Stimulated activated CD8-positive, alpha-beta memory T cell treated with anti-CD3 and anti-CD28 coated beads, Interleukin-7, amount 100 ng/mL, for 1 hour (primary cell): ENCODE measurements at places on chromosomes 6 and 20.

DNA sequence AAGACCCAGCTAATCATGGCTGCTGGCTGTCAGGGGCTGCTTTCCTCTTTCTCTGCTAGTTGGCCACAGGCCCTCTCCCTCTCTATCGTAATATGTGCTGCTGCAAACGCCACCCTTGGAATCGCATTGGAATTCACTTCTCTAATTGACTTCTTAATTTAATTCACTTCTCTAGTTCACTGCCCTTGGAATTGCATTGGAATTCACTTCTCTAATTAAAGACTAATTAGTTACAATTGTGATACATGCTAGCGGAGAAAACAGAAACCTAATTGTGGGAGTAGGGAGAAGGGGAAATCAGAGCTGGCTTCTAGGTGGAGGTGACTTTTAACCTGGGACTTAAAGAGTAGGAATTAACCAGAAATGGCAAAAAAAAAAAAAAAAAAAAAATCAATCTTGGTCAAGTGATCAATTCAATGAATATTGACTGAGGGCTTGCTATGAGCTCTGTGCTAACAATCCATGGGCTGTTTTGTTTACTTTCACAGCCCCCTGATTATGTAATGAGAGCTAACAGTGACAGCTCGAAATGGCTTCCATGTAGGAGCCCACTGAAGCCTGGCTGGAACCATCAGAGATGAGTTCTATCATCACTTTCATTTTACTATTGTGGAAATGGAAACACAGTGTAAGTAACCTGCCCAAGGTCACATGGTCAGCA lies 11.3 kb downstream of the ZFP64 start:
- DNase-seq, result no peak

DNA sequence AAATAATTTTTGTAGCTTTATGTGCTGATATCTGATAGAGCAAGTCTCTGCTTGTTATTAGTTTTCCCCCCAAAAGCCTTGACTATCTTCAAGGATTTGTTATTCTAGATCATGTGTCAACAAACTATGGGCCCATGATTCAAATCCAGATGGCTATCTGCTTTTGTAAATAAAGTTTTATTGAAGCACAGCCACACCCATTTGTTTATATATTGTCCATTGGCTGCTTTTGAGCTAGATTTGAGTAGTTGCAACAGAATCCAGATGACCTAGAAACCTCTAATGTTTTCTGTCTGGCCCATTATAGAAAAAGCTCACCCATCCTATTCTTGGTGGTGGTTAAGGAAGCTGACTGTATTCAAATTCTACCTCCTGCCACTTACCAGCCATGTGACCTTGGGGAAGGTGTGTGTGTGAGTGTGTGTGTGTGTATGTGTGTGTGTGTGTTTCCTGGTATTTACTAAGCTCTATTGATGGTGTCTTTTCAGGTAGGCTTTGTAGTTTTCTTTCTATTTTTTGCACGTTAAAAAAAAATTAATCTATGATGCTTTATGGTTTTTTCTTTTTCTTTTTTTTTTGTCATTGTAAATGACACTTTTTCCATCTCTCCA lies 1.3 kb upstream of the GTSF1L start:
- no peak for DNase-seq

DNA sequence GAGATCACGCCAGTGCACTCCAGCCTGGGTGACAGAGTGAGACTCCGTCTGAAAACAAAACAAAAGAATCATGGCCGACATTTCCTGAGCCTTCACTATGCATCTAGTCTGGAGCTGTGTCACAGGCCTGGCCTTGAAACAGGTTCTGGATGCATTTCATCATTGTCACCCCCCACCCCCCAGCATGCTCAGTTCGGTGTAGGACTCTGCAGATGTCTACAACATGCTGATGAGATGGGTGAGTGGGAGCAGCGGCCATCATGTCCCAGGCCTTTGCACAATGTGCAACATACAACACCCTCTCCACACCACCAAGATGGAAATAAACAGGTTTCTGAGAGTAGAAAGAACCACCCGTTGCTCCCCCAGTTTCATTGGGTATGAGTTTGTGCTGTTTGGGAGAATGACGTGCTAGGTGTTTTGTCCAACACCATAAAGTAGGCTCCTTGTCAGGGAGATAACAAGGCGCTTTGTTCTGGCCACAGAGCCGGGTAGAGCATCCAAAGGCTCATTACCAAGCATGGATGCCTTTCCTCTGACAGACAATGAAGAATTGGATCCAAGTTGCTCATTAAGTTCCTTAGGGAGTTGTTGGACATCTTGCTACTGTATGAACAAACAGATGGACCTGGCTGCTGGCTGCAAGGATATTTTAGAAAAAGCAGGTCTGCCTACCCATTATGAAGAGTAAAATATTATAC lies 22.1 kb downstream of the SNHG17 start:
- DNase-seq, result no peak

- DNase-seq, result no peak
Observed at GRCh38 chr20:36066777-36067176, 87.8 kb upstream of the EPB41L1 start.

DNA sequence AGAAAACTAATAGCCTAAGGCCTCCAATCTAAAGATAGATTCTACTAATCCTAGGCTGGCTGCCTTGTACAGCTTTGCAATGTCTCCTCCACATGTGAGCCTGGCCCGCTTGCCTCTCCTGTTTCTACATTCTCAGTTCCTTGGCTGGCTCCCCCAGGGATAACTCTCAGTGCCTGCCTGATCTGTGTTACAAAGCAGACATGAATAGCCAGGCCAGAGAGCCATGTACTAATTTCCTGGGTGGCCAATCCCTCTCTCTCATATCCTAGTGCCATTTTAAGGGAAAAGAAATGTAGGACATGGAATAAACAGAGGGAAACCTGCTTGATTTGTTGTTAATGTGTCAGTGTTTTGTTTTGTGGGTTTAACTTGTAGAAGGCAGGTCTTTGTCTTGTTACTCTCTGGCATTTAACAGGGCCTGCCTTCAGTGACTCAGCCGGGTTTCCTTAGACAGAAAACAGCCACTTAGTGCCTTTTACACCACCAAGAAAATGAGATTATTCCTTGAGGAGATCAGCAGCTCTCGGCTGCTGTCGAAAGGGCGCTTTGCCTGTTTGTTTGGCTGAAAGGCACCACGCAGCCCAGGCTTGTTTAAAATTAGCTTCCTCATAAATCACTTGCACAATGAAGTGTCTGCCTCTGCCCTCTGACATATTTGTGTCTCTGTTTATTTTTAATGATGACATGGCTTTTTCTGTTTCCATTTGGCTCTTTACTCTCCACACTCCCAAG lies 702.7 kb downstream of the MAFB start:
- no peak for DNase-seq

GRCh38 chr6:90098001-90098531 lies 198.6 kb downstream of the BACH2 start:
- DNase-seq, result no peak

DNA sequence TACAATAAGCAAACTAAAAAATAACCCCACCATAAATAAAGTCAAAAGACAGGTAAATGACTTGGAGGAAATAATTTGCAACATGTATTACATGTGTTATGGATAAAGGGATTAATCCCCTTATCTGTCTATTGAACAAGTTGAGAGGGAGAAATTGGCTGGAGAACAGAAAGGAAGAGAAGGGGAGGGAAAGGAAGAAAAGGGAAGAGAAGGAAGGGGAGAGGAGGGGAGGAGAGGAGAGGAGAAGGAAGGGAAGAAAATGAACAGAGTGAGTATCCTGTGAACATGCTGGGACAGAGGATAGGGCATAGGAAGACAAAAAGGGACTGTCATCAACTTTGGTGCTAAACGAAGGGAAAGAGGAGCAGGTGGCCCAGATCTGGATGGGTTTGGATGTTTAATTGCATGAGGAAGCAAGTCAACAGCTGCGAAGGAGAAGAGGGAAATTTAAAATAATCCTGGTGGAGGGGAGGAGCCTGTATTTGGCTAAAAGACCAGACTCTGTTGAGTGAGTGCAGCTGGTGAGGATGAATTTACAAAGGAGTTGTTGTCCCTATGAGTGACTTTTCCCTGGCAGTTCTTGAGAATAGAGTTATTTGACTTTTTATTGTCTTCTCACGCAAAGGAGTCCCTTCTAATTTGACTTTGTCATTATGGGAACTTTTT lies 14.2 kb upstream of the SHLD1 start:
- DNase-seq, result no peak

GRCh38 chr20:51562332-51563173 lies 20.0 kb upstream of the NFATC2 start:
- DNase-seq, result no peak

DNA sequence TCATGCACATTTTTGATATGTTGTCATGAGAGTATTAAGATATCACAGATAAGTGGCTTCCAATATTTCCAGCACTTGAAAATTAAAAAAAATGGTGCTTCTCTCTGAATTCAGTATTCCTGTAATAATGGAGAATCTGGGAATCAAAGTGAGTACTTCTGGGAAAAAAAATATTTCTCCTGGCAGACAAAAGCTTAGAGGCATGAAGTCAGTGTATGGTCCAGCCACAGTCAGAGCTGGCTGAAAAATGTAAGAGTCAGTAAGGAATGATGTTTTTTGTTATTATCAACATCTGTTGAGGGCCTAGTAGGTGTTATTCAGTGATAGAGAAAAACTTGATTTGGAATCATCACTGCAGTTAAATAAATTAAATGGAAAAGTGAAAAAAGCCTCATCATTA lies 3.2 kb upstream of the RFPL4B start:
- DNase-seq, result no peak

GRCh38 chr20:13941031-13941430 lies 49.4 kb downstream of the SEL1L2 start:
- DNase-seq, result no peak

DNA sequence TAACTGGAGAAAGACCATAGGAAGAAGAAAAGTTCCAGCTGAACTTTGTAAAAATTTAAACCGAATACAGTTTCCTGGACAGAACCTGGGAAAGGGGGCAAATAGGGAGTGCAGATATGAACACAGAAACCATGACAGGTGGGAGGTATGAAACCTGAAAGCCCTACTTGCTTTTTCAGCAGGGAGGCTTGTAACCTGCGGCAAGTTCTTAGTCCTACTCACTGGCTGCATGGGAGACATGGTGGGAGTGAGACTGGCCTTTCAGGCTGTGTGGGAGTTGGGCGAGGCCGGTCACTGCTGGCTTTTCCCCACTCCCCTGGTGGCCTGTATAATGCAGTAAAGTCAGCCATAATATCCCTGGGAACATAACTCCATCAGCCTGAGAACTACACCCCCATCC lies 54.2 kb downstream of the ROS1 start:
- no peak for DNase-seq

- DNase-seq, result peak; percentile 15
Observed at GRCh38 chr6:169723991-169724493, 258 bp downstream of the PHF10 start.

DNA sequence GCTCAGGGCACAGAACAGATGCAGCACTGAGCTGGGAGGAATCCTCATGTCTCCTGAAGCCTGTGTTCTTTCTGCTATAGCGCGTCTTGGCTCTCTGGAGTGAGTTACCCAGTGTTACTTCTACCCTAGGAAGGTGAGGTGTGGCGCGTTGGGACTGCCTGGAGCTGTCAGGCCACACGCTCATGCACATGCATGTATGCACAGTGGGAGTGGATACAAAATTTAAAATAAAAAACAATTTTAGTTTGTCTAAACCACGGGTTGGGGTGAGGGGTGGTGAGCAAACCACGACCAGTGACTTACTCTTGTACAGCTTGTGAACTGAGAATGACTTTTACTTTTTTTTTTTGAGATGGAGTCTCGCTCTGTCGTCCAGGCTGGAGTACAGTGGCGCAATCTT lies 298.6 kb upstream of the SUPT3H start:
- DNase-seq, result no peak

GRCh38 chr6:135624402-135625295 lies 127.1 kb upstream of the AHI1 start:
- no peak for DNase-seq

DNA sequence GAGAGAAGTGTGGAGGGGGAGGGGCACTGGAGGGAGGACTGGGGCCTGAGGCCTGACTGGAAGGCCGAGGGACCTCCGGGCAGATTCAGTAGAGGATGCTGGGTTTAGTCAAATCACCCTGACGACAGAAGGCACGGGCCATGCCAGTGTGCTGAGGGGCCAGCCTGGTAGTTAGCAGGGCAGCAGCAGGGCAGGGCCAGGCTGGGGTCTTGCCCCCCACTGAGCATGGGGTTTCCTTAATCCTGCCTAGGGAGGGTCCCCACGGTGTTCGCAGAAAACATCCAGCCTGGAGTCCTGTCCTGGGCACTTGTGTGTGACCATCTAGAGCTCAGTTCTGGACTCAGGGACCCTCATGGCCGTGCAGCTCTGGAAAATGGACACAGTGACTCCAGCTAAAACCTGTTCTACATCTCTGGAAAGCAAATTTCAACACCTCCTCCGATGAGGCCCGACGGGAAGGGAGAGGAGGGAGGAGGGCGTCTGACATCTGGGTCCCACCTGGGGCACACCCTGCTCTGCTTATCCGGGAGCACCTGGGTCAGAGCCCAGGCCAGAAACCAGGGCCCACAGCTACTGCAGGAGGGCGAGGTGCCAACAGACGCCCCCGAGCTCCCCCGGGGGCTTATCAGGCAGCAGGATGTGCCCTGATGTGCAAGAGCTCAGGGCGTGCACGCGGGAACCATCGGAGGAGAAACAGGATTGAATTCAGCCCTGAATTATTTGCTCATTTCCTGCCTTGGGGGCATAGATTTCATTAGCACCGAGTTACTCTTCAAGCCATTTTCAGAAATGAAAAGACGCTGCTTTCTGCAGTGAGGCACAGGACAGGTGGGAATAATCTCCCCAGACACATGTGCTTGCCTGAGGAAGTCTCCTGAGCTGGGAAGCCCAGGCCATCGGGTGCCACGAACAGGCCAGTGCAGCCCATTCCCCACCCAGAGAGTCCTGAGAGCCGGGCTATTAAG lies 78.0 kb upstream of the MPC1 start:
- DNase-seq, result no peak

DNA sequence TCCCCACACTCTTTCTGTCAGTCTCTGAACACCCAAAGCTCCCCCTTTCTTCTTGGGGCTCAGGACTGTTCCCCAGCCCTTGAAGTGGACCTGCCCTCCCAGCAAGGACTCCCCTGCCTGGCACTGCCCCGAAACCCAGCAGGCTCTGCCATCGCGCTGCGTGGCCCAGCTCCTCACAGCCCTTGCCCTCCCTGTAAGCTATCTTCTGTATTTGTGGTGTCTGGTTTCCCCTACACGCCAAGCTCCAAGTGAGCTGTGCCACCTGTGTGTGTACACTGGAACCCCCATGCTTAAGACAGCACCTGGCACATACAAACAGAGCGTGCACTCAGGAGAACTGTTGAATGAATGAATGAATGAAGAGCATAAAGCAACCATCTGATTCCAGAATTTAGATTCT lies 57.7 kb downstream of the TMEM242 start:
- no peak for DNase-seq

DNA sequence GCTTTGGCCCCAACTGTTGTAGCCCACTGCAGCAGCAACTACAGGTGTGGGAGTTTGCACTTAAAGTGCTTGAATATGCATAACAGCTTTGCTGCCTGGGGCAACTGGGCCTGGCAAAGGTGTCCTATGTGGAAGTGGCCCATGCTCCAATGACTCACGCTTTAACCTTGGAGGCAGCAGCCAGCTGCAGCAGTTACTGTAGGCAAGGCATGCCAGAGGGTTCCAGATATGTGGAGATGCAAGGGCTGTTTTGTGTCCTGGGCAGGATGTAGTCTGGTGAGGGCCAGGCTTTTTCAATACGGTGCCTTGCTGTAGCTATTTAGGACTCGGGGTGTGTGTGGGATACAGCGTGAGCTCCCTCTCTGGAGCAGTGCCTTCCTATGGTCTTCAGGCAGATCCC lies 150.3 kb downstream of the NKAIN2 start:
- no peak for DNase-seq

GRCh38 chr20:4949833-4950178 lies 51.5 kb downstream of the SLC23A2 start:
- DNase-seq, result no peak

GRCh38 chr6:99611148-99611547 lies 4.5 kb downstream of the PRDM13 start:
- DNase-seq, result no peak
